ENCODE measurements at places on chromosomes 6 and 20. TPM values are rescaled to one million over a fixed set of nuclear protein-coding genes. Genes with fewer than 3 reads are reported as not detected.

DNA sequence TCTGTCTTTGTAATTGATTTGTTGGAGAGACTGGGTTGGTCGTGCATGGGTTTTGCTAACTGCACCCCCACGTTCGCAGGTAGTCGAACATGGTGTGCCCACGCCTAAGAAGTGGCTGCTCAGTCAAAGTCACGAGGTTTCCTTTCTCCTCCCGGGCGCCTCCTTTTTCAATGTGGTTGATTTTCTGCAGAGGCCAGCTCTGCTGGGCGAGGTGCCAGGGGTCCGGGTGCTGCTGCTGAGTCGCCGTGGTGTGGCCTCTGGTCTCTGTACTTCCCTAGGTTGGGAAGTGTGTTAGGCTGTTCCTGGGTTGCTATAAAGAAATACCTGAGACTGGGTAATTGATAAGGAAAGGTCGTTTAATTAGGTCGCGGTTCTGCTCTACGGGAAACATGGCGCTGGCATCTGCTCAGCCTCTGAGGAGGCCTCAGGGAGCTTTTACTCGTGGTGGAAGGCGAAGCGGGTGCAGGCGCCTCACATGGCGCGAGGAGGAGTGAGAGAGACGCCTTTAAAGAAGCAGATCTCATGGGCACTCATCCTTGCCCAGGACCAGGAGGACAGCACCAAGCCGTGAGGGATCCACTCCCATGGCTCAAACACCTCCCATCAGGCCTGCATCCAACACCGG is 14.1 kb downstream of the OSBPL2 start:
- no peak for DNase-seq

DNA sequence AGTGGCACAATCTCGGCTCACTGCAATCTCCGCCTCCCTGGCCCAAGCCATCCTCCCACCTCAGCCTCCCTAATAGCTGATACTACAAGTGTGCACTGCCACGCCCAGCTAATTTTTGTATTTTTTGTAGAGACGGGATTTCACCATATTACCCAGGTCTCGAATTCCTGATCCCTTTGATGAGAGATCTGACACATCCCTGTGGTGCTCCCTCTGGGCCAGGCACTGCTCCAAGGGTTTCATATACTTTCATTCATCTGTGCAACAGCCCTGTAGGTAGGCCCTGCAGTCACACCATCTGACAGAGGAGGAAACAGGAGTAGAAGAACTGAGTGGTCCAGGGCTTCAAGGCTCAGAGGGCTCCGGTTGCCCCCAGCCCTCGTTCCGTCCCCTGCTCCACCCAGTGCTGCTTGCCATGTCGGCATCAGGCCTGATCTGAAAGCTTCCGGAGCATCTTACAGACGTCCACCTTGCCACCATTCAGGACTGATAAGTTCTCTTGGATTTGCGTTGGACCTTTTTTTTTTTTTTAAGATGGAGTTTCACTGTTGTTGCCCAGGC is 3.3 kb downstream of the ZGPAT start:
- DNase-seq, result no peak

DNA sequence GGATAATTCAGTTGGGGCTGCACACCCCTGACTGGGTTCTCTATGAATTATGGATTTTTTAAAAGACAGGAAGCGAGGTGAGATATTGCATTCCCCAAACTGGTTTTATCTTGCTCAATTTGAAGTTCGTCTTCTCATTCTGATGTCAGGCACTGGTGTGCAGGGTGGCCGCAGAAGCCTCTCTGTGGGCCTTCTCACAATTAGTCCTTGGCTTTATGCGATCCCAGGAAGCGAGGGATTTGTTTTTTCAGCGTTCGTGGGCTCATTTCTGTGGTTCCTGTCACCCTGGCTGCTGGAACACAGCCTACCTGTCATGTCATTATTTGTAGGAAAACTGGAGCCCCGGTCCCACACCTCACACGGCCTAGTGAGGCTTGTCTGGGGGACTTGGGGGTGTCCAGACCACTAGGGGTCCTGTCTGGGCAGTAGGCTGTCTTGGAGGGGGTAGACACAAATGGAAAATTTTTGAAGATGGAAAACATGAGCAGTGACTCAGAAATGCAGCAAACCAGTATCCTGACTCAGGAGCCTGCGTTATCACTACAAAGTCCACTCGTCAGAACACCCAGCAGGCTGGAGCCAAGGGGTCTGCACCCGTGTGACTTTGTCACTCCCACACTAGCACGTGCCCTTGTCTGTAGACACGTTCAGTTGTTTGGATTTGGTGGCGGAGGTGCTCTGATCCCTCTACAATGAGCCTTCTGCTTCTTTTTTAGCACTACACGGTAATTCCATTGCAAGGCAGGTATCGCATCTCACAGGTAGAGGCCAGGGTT is 42.2 kb downstream of the GNAS-AS1 start:
- DNase-seq, result no peak

The SLC44A4 gene
- total RNA-seq, result 0.07 TPM

DNA sequence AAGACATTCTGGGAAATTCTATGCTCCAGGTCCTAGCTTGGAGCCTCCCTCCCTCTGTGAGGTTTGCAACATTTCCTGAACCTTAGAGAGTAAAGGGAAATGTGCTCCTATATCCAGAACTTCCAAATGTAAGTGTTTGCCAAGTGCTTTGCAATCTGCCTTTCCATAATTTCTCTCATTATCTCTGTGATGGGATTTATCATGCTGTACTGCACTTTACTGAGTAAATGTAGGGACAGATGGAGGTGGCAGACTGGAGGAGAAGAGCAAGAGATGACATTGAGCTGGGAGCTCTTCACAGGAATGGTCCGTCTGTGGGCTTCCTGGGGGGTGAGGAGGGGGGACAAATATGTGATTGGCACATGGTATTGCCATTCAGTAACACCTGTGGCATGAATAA is 184.3 kb downstream of the SOX4 start:
- no peak for DNase-seq

The C20orf141 gene
- not detected for total RNA-seq

DNA sequence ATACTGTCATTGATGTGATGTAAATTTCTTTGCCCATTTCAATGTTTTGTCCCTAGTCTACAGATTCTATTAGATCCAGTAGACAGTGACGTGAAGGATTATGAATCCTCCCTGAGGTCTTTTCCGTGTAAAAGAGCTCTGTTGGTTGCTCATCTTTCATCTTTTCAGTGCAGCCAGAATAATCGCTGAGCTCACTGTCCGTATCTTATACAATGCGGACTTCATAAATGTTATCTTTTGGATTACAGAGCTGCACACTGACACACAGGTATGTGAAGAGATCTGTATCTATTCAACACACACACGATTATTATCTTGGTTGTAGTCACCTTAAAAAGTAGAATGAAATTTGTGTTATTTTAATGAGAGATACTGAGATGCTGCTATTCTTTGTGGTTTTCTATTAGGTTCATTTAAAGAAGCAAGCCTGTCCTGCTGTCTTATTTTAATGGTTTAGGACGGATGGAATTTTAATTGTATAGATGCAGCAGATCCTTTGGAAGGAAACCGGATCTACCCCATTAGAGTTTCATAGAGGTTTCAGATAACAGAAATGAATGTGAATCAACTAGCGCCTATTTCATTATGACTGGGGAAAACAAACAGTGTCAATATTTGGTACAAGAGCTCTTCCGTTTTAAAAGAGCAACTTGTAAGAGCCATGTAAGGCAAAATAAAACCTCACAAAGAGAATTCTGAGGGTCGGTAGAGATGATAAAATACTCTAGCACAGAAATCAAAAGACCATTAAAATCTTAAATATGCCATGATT is 79.4 kb downstream of the BMP6 start:
- no peak for DNase-seq

DNA sequence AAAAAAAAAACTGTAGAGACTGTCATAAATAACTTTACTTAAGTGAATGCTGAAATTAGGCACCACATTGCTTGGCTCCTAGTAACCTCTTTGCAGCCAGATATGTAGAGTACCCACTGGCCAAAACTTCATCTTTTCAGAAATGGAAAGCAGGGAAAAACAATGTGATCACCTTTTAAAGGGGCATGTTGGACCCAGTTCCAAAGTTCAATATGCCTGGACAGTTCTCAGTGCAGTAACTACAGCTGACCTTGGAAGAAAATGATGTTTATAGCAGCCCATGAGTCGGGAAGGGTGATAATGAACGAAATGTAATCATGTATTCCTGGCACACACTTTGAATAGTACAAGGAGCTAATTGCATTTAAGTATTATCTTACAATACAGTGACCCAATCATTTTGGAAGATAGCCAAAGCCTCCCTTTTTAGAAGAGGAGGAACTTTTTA is 93.6 kb upstream of the TAB2 start:
- DNase-seq, result no peak

DNA sequence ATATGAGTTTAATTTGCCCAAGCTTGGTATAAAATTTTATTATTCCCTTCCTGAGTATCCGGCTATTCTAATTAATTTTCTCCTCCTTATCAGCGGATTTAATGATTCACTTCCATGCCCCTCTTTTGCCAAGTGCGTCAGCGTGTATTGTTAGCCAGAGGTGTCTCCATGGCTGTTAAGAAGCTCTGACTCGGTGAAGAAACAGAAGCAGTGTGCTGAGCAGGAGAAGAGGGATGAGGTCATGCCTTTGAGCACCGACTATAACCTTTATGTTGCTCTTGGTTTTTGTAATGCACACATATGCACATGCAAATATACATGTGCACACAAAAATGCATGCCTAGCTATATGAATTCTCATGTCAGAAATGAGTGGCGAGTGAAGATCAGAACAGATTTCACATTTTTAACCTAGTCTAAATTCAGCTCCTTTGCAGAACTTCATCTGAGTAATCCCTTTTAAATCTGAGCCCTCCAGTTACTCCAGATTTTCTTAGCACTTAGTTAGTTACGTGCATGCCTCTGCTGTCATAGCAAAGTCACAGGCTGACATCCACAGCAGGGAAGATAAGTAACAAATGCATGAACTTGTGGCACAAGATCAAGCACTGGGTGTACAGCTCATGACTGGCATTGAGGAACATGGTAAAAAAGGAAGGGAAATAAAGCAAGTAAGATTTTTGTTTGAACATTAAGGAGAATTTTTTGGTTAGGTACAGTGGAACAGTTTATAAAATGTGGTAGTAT is 24.3 kb downstream of the HTR1E start:
- no peak for DNase-seq

The SPATS1 gene
- total RNA-seq, result not detected

DNA sequence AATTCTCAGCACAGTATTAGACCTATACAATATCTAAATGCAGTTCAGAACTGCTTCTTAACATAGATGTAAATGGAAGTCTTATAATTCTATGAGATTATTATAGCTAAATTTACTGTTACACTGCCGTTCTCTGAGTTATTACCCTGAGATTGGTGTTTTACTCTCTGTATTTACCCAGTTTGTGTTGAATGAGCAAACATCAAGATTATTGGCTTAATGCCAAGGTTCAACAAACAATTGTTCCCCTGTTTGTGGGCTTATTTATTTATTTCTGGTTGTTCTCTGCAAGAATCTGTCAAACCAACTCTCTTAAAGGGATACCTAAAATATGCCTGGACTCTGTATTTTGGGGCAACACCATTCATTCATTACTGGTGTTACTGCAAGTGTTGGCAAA is 5.2 kb upstream of the STMND1 start:
- DNase-seq, result no peak

DNA sequence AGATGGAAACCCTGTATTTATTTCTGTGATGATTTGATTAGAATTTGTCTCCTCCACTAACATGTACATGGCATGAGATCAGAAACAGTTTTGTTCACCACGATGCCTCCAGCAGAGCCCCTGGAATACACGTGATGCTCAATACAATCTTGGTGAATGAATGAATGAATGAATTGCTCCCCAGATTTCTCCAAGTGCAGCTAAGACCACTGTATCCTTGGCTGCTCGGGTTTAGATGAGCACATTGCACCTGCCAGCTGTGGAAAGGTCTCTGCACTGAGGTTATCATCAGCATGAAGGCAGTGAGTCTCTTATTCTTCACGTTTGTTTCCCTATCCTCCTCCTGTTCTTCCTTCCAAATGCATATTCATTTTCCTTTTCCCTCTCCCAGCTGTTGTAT is 17.9 kb downstream of the CASS4 start:
- DNase-seq, result no peak

- DNase-seq, result peak; percentile 32
These were observed 74.7 kb upstream of the NOX3 start for GRCh38 chr6:155530219-155530834.

Measured in NCI-H460 (cell line).